ENCODE measurements at places on chromosomes 1 and 21. TPM values are rescaled to one million over a fixed set of nuclear protein-coding genes. Genes with fewer than 3 reads are reported as not detected.

The GRIK1 gene
- total RNA-seq = not detected

The NTMT2 gene
- total RNA-seq = not detected

The ORC1 gene
- total RNA-seq = 3.4 TPM

The KRTAP7-1 gene
- total RNA-seq = not detected

The FAM177B gene
- not detected for total RNA-seq

The HPDL gene
- 3.0 TPM for total RNA-seq

The TMCC2 gene
- total RNA-seq = 3.2 TPM

The CFH gene
- 62.7 TPM for total RNA-seq

The LDLRAP1 gene
- 7.3 TPM for total RNA-seq

The TUFT1 gene
- total RNA-seq = 8.5 TPM

The FMO4 gene
- 4.0 TPM for total RNA-seq

The ZNHIT6 gene
- total RNA-seq = 9.8 TPM

The E2F2 gene
- 0.50 TPM for total RNA-seq

The TRAF5 gene
- 13.3 TPM for total RNA-seq

The RUNX1 gene
- total RNA-seq = 24.4 TPM

The C4BPA gene
- total RNA-seq = not detected

The APOBEC4 gene
- not detected for total RNA-seq

The OR2T11 gene
- total RNA-seq = not detected

The SIM2 gene
- total RNA-seq = under 0.01 TPM

The UBE2J2 gene
- total RNA-seq = 37.2 TPM

The OR2G6 gene
- total RNA-seq = not detected

The PODN gene
- total RNA-seq = 35.1 TPM

The AJAP1 gene
- total RNA-seq = 0.11 TPM

The S100A2 gene
- 2.4 TPM for total RNA-seq

The CTSS gene
- total RNA-seq = 5.2 TPM

The NTNG1 gene
- total RNA-seq = 19.0 TPM

The HMGCS2 gene
- not detected for total RNA-seq

The GPR137B gene
- total RNA-seq = 18.0 TPM

The OR2M3 gene
- not detected for total RNA-seq

The KIF1B gene
- 38.0 TPM for total RNA-seq

The CATSPERE gene
- 1.9 TPM for total RNA-seq

The DBT gene
- 9.2 TPM for total RNA-seq

The ANKRD34A gene
- total RNA-seq = 0.33 TPM

The PCBP3 gene
- 4.2 TPM for total RNA-seq

The GUCA2A gene
- total RNA-seq = not detected

The CCDC181 gene
- 2.0 TPM for total RNA-seq

The AGRN gene
- 35.2 TPM for total RNA-seq

The SLC50A1 gene
- 19.7 TPM for total RNA-seq

The SPRR5 gene
- not detected for total RNA-seq

The FLG2 gene
- not detected for total RNA-seq

The TTLL7 gene
- 20.7 TPM for total RNA-seq

The SDCCAG8 gene
- 74.0 TPM for total RNA-seq

The CDA gene
- total RNA-seq = 4.0 TPM

The CFAP107 gene
- 0.12 TPM for total RNA-seq

The ACBD3 gene
- 102 TPM for total RNA-seq

The SPRR2G gene
- total RNA-seq = not detected

The ERICH3 gene
- total RNA-seq = not detected
